Stimulated activated CD8-positive, alpha-beta memory T cell treated with anti-CD3 and anti-CD28 coated beads, Interleukin-4, amount 100 ng/mL, for 4 hours (primary cell): ENCODE measurements at places on chromosomes 11 and 22.
A peak's percentile ranks its signal among the peaks of the same experiment; 100 is the strongest.

GRCh38 chr11:71484248-71485062, 31.5 kb downstream of the NADSYN1 start:
- no peak for DNase-seq

- DNase-seq: peak; percentile 40
These were observed at the start of gene GRK3 for GRCh38 chr22:25564320-25564978. GRK3 (plus strand) TSS chr22:25564675; CDS start chr22:25565041, 366 bp downstream.

DNA sequence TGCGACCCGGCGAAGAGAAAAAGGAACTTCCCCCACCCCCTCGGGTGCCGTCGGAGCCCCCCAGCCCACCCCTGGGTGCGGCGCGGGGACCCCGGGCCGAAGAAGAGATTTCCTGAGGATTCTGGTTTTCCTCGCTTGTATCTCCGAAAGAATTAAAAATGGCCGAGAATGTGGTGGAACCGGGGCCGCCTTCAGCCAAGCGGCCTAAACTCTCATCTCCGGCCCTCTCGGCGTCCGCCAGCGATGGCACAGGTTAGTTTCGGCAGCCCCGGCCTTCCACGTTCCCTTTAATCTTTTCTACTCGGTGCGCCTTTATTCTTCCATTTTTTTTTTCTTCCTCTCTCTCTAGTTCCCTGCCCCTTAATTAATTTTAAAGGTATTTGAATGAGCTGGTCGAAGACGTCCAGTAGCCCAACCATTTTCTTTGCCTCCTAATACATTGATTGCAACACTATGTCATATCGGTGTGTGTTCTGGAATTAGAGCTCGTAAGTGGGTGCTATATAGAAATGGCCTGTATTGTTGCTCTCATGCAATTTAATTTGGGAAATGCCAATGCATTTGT, 537 bp downstream of the EP300 start:
- no peak for DNase-seq

DNA sequence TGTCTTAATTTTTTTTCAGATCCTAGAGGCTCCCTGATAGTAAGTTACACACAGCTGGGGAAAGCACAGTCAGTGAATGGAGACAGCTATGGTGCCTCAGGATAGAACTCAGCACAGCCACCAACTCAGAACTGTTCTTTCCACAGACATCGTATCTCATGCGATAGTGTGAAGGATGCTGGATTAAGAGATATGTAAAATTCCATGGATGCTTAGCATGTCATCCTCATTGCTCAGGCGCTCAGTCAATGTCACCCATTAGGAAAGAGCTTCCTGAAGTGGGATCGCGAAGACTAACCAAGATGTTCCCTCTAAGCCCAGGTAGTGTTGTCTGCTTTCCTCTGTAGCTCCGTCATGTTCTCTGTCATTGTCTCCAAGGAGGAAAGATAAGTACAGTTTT, 1000.4 kb downstream of the OPCML start:
- DNase-seq: no peak

DNA sequence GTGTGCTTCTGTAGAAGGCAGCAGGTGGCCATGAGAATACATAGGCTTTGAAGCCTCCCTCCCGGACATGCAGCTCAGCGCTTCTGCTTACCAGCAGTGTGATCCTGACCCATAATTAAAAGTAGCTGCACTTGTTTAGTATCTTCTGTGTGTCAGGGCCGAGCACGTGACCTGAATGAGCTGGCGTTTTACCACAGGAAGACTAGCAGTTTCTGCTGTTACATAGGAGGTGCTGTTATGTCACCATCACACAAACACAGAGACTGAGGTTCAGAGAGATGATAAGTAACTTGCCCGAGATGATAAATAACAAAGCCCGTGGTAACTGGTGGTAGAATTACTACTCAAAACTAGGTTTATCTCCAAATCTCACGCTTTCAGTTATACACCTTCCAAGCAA, 329.5 kb downstream of the OPCML start:
- no peak for DNase-seq
